GM12878 (cell line): ENCODE measurements at places on chromosomes 1 and 21. TPM values are rescaled to one million over a fixed set of nuclear protein-coding genes. Genes with fewer than 3 reads are reported as not detected.
A peak's percentile ranks its signal among the peaks of the same experiment; 100 is the strongest.

Gene TEKT2
- not detected in 2 replicates for total RNA-seq

Gene CALML6
- total RNA-seq = 0.21 TPM in 1 of 2 replicates, not detected in the other

- no peaks in the 10 kb centered on the region; the same call in 1 of the 2 replicates for H3K27me3 ChIP-seq
- DNase-seq = no peak
- no peaks in the 10 kb centered on the region for H3K36me3 ChIP-seq
- no peaks in the 10 kb centered on the region for H3K4me1 ChIP-seq
Measured at GRCh38 chr21:33157303-33157702, 72.4 kb upstream of the IFNAR2 start.

GRCh38 chr1:172135978-172136610, 284.4 kb upstream of the C1orf105 start:
- no peak overlapping the region for H3K27ac ChIP-seq
- H3K36me3 ChIP-seq = no peaks in the 10 kb centered on the region
- H3K27me3 ChIP-seq = no peaks in the 10 kb centered on the region
- H3K4me1 ChIP-seq = no peaks in the 10 kb centered on the region
- DNase-seq = no peak

DNA sequence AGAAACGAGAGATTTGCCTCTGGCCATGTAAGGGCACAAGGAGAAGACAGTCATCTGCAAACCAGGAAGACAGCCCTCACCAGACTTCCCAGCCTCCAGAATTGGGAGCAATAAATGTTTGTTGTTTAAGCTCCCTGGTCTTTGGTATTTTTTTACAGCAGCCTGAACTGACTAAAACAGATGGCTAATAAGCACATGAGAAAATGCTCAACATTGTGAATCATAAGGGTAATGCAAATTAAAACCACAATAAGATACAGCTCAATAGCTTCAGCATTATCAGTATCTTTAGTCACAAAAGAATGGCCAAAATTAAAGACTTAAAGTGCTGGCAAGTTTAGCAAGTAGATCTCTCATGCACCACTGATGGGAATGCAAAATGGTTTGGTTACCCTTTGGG, 11.7 kb downstream of the UBE2G2 start:
- H3K27me3 ChIP-seq = no peaks in the 10 kb centered on the region
- no peak overlapping the region for H3K4me3 ChIP-seq
- no peak for DNase-seq
- H3K27ac ChIP-seq = peak overlapping the region; percentile 58
- no peaks in the 10 kb centered on the region; the same call in 1 of the 2 replicates for H3K36me3 ChIP-seq

- peaks cover 7% of the 10 kb centered on the region for H3K27me3 ChIP-seq
- no peak for DNase-seq
- no peak overlapping the region for H3K27ac ChIP-seq
- peaks cover 3% of the 10 kb centered on the region for H3K4me1 ChIP-seq
Measured at GRCh38 chr1:184031409-184032107, 6.0 kb downstream of the COLGALT2 start.

DNA sequence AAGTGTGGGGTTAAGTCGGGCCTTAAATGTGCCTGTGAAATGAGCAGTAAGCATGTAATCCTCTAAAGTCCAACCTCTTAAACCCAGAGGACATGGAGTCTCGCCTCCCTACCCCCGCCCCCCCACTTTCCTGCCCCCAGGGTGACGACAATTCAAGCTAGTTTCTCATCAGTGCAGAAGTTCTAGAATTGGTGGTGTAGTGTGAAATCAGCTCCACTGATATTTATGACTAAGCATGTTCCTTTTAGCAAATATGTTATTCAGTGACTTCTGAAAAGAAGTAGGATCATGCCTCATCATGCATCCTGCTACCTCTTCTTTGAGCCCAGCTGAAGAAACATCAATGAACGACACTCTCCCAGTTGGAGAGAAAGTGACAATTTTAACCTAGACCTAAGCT, 2.6 kb upstream of the ABCB10 start:
- DNase-seq = no peak
- no peak overlapping the region for H3K4me3 ChIP-seq
- H3K36me3 ChIP-seq = no peaks in the 10 kb centered on the region
- no peak overlapping the region for H3K27ac ChIP-seq
